ENCODE measurements at places on chromosomes 2 and 18. TPM values are rescaled to one million over a fixed set of nuclear protein-coding genes. Genes with fewer than 3 reads are reported as not detected.
A peak's percentile ranks its signal among the peaks of the same experiment; 100 is the strongest.

DNA sequence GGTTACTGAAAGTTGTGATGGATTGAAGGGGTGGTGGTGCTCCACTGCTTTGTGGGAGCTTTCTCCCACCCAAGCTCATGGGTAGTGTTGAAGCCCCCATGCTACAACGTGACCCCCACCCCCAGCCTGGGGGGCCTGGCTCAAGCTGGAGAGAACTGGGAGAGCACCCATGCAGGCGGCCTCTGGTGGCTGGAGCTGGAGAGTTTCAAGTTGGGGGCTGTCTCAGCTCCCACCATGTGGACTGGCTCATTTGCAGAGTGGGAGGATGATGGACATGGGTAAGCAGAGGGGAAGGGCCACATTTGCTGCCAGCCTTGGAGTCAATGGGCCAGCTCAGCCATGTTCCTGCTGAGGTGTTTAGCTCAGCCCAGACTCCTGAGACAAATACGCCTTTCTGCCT is 62.8 kb downstream of the INPP4A start:
- no peak for DNase-seq
- H3K4me1 ChIP-seq = peaks cover 81% of the 10 kb centered on the region
- H3K27me3 ChIP-seq = no peaks in the 10 kb centered on the region
- H3K4me3 ChIP-seq = no peak overlapping the region
- peak overlapping the region; percentile 38 for H3K27ac ChIP-seq

- peaks cover 6% of the 10 kb centered on the region for H3K27me3 ChIP-seq
- H3K4me1 ChIP-seq = no peaks in the 10 kb centered on the region
- H3K4me3 ChIP-seq = no peak overlapping the region
- no peak overlapping the region for H3K27ac ChIP-seq
- no peaks in the 10 kb centered on the region for H3K36me3 ChIP-seq
- DNase-seq = no peak
These were observed 220.6 kb upstream of the SH3BP4 start for GRCh38 chr2:234731236-234731635.

DNA sequence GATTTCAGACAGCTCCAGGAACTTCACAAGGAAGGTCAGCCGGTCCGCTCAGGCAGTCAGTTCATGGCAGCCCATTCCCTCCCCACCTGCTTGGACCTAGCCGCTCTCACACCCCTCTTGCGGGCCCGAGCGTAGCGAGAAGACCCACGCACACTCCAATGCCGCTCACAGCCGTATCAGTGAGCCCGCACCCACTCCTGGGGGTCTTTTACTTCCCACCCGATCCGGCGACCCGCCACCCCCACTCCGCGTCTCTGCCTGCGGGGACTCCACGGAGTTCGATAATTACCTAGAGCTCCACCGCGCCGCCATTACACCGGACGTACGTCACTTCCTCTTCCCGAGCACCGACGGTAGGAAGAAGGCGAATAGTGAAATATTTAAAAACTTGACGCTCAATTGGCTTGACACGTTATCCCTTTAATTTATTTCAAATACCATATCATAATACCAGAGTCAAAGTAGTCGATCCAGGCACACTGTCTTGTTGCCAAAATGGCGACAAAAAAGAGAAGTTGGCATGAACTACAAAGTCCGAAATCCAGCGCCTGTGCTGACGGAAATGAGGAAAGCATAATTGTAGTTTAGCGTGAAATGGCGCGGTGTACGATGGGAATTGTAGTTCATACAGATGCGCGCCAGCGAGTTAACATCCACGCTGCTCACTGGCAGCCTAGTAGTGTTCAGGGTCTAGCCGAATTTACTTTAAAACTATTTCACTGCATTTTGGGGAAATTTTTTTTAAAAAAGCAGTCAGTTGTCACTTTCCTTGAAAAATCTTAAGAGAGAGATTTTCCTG is at the start of gene CWC22:
Gene CWC22, minus strand, starts transcription at position 517 of the 799 bp plus-strand sequence. CDS start 13,956 bp downstream, outside the sequence.
- peaks cover 34% of the 10 kb centered on the region for H3K4me1 ChIP-seq
- peak; percentile 89 for DNase-seq
- H3K27ac ChIP-seq = peak within 1 kb of the TSS; percentile 94
- H3K4me3 ChIP-seq = peak within 1 kb of the TSS; percentile 85

GRCh38 chr2:192948316-192948715 is 753.6 kb upstream of the TMEFF2 start:
- no peak for DNase-seq
- H3K4me1 ChIP-seq = no peaks in the 10 kb centered on the region
- no peak overlapping the region for H3K27ac ChIP-seq
- H3K36me3 ChIP-seq = no peaks in the 10 kb centered on the region
- H3K27me3 ChIP-seq = no peaks in the 10 kb centered on the region

Gene CREG2
- 0.65 TPM for total RNA-seq

DNA sequence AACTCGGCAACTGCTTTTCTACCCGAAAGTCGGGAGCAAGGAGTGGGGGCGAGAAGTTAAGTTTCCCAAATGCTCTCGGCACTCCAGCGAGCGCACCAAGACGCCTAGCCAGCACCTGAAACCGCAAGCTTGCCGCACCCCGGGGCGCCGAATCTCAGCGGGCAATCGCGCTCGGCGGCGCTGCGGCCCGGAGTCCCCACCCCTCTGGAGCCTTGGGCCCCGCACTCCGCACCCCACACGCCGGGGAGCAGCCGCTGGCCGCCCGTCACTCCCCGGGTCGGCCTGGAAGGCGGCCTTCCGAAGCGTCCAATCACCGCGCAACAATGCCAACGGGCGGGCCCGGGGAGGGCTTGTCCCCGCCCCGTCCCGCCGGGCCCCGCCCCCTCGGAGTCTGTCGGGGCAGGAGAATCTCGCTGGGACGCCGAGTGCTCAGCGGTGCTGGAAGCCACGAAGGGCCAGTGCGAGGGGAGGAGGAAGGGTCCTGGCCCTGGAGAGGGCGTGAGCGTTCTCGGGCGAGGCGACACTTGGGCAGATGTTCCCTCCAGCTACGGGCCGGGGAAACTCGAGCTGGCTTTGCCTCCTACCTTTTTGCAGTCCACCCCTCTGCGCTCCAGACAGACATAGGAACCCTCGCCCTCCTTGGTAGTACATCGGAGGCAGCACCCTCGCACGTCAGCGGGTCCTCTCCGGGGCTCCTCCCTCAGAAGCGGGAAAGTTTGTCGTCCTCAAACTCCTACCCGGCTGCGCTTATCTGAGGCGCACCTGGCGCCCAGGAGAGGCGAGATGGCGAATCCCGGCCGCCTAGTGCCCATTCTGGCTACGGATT is 1.1 kb upstream of the ZBTB7C start:
- DNase-seq = peak; percentile 85
- H3K36me3 ChIP-seq = no peaks in the 10 kb centered on the region

Gene UGT1A4
- total RNA-seq = not detected

- DNase-seq = no peak
- H3K4me3 ChIP-seq = no peak overlapping the region
- no peaks in the 10 kb centered on the region for H3K4me1 ChIP-seq
- H3K27ac ChIP-seq = no peak overlapping the region
These were observed 9.9 kb downstream of the CHST9 start for GRCh38 chr18:27175245-27175644.

DNA sequence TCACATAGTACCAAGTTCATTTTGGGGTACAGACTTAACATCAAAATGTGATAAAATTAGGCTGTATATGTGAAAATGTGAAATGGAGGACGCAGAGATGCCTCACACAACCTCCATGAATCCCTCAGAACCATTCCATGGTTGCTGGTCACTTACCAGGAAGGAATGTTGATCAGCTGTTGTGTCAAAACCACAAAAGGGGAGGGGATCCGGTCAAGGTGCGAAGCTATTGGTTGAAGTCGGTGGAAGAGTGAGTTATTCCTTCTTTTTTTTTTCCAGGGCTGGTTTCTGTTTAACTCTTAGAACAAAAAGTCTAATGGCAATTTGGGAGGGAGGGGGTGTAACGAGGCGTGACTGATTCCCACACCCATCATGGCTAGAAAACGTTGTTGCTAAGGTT is 32.3 kb upstream of the REG3A start:
- H3K27ac ChIP-seq = no peak overlapping the region
- no peaks in the 10 kb centered on the region for H3K36me3 ChIP-seq
- no peaks in the 10 kb centered on the region for H3K27me3 ChIP-seq
- H3K4me3 ChIP-seq = no peak overlapping the region
- DNase-seq = no peak
- no peaks in the 10 kb centered on the region for H3K4me1 ChIP-seq

Gene RMDN2
- 1.5 TPM for total RNA-seq

Gene ERFE
- total RNA-seq = not detected

GRCh38 chr18:26960911-26961310 is 95.4 kb upstream of the AQP4 start:
- H3K27me3 ChIP-seq = no peaks in the 10 kb centered on the region
- no peak for DNase-seq
- H3K4me3 ChIP-seq = no peak overlapping the region

DNA sequence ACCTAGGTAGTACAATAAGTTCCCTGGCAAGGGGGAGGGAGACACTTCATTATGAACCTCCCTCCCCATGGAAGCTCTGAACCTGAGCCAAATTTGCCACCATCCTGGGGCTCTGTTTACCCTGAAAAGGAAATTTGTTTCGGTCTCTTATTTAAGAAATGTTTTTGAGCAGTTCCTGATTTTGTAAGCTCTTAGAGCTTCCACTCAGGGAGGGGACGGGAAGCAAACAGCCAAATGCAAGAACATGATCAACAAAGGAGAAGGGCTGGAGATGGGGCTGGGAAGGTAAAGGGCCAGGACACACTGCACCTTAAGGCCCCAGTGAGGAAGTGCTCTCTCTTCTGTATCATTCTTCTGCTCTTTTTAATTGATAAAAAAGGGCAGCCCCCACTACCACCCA is 117.9 kb downstream of the NRP2 start:
- peaks cover 7% of the 10 kb centered on the region for H3K27me3 ChIP-seq
- H3K36me3 ChIP-seq = no peaks in the 10 kb centered on the region
- no peak for DNase-seq
- H3K4me3 ChIP-seq = no peak overlapping the region
- no peak overlapping the region for H3K27ac ChIP-seq
- H3K4me1 ChIP-seq = no peaks in the 10 kb centered on the region

Gene ABCB11
- not detected for total RNA-seq

Gene COLEC12
- total RNA-seq = not detected

DNA sequence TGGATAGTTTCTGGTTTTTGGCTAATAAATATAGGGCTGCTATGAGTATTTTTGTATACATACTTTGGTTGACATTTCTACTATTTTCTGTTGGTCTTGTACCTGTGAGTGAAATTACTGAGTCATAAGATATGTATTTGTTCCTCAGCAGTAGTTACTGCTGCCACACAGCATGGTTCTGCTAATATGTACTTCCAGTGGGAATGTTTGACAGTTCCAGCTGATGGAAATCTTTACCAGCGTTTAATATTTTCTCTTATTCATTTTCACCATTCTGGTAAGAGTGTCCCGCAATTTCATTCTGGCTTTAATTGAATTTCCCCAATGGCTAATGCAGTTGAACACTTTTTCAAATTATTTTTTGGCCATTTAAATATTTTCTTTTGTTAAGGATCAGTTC is 57.9 kb upstream of the IL1R1 start:
- H3K27ac ChIP-seq = no peak overlapping the region
- H3K36me3 ChIP-seq = peaks cover 3% of the 10 kb centered on the region
- no peak for DNase-seq

Gene FSHR
- not detected for total RNA-seq

DNA sequence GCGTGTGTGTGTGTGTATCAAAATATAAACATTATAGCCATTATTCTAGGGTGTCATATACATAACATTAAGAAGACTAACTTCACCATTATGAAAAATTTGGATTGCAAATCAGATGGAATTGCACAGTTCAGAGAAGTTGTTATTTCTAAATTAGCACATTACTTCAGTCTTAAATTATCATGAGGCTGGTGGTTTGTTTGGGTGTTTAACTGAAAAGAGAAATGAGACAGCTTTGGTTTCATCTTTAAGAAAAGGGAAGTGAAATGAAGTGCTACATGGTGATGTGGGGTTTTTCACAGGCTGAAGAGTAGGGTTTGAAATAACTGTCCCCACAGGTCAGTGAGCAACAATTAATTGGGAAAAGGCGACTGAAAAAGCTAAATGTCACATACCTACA is 161.2 kb upstream of the XIRP2 start:
- H3K36me3 ChIP-seq = no peaks in the 10 kb centered on the region
- H3K27me3 ChIP-seq = no peaks in the 10 kb centered on the region
- H3K4me3 ChIP-seq = no peak overlapping the region
- no peak overlapping the region for H3K27ac ChIP-seq
- DNase-seq = no peak

DNA sequence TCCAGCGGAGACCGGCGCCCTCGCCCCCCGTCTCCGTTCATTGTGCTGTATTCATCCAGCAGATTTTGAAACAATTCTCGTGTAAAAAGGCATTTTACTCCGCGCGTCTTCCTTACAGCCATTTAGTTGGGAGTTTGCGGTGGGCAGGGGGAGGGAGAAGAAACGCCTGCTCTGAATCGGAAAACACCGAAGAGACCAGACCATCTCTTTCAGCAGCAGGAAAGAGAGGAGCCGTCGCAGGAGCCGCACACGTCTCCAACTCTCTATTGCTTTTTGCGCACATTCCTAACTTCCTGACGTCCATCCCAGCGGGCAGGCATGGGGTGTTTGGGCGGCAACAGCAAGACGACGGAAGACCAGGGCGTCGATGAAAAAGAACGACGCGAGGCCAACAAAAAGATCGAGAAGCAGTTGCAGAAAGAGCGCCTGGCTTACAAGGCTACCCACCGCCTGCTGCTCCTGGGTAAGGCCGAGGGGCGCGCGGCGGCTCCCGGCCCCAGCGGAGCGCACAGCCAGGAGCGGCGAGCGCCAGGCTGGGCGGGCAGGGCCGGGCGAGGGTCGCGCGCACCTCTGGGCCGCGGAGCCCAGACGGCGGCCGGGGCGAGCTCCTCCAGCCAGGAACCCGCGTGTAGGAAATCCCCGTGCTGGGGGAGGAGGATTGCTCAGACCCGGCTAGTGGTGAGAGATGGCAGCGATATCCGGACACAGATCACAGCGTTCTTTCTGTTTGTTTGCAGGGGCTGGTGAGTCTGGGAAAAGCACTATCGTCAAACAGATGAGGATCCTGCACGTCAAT is 63.2 kb downstream of the GNAL start:
- H3K27ac ChIP-seq = no peak overlapping the region
- H3K27me3 ChIP-seq = peaks cover 58% of the 10 kb centered on the region
- peaks cover 15% of the 10 kb centered on the region for H3K4me1 ChIP-seq
- no peak for DNase-seq

Gene PDE1A
- total RNA-seq = not detected

- peaks cover 43% of the 10 kb centered on the region for H3K4me1 ChIP-seq
- H3K27me3 ChIP-seq = no peaks in the 10 kb centered on the region
- no peak for DNase-seq
- H3K27ac ChIP-seq = no peak overlapping the region
- H3K4me3 ChIP-seq = peak overlapping the region; percentile 60
These were observed 2.5 kb downstream of the DNMT3A start for GRCh38 chr2:25339211-25339674.

All from activated CD4-positive, alpha-beta memory T cell treated with anti-CD3 and anti-CD28 coated beads, Interleukin-2, amount 10 ng/mL, durations not matched to agents 7 days and 5 days (primary cell).